ENCODE measurements at places on chromosomes 4 and X. TPM values are rescaled to one million over a fixed set of nuclear protein-coding genes. Genes with fewer than 3 reads are reported as not detected.

The MAGEA8 gene
- 0.20 TPM for polyA plus RNA-seq

- no peak for DNase-seq
These were observed 83.3 kb downstream of the CPZ start for GRCh38 chr4:8675906-8676305.

DNA sequence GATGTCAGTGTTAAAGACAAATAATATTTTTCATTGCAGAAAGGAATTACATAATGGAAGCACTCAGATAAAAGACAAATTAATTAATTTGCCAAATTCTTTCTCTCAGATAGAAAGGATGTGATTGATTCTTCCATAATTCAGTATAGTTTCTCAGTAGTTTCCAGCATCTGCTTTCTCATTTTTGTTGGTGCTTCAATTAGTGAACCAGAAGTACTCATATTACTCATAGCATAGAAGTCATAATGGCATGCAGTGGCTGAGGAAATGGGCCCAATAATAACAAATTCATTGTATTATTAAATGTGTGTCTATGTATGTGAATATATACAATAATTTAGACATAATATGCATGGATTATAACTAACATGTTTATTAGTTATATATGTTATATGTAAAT is 393.3 kb upstream of the TRAM1L1 start:
- DNase-seq: no peak

DNA sequence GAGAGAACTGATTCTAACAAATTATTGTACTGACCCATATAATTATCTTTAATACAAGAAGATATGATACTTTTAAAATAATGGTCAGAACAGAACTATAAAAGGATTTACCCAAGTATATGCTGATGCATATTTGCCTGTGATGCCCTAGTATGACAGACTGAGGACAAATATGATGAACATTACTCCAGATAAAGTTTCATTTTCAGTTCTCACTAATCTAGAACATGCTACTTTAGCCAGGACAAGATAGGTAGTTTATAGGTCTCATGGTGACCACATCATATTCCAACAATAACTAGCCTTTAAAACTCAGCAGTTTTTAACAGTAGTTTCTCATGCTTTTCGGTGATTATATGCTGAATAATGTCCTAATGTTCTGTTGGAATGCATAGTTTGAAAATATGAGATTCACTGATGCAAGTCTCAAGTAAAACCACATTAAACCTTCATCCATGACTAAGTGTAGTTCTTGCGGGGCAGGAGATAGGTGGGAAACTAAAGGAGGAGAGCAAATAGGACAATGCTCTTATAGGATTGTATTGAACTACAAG is 295.2 kb upstream of the AGA start:
- no peak for DNase-seq

DNA sequence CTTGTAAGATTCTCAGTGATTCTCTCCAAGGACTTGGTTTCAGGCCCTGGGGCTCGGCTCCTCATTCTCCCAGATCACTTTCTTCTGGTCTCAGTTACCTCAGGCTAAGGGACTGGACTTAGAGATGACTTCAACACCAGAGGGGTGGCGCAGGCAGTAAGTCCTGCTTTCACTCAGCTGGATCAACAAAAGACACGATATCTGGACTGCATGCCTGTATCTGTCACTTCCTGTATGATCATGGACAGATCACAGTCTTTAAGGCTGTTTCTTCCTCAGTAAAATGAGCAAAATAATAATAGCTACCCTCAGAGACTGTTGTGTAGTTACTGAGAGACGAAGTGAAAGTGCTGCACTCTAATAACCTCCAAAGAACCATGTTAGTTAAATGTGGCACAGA is 19.5 kb upstream of the CXCR3 start:
- DNase-seq: no peak

The CT45A3 gene
- 16.7 TPM for polyA plus RNA-seq

DNA sequence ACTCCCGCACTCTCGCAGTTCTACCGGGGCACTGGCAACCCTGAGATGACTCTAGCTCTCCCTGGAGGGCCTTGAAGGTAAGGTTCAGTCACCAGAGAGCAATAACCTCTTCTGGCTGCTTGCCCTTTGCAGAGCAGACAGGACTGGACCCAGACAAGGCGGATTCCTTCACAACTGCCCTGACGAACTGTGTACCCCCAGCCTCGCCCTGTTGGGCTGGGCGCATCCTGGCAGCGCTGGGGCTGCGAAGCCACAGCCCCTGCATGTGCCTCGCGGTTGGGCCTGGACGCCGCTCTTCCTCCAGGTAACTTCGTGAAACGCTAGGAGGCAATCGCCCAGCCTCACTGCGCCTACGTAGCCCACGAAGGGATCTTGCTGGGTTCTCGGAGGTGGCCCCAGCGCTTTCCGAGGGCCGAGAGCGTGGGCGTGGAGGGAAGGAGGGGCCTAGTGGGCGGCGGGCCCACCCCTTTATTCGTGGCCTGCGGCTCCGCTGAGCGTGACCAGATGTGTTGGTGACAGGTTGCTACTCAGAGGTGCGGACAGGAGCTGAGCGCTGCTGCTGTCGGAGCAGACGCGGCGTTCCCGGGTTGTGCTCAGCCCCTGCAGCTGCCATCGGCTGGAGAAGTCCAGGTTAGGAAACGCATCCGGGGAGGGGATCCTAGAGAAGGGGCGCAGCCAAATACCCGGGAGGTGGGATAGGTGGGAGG is 1.9 kb upstream of the MAMLD1 start:
- DNase-seq: no peak

The KIT gene
- 82.4 TPM for polyA plus RNA-seq

The C4orf51 gene
- not detected for polyA plus RNA-seq

The MAGEC2 gene
- not detected for polyA plus RNA-seq

The TNIP3 gene
- polyA plus RNA-seq: 0.67 TPM

The BLOC1S4 gene
- polyA plus RNA-seq: 13.3 TPM

The TLR2 gene
- 31.9 TPM for polyA plus RNA-seq

DNA sequence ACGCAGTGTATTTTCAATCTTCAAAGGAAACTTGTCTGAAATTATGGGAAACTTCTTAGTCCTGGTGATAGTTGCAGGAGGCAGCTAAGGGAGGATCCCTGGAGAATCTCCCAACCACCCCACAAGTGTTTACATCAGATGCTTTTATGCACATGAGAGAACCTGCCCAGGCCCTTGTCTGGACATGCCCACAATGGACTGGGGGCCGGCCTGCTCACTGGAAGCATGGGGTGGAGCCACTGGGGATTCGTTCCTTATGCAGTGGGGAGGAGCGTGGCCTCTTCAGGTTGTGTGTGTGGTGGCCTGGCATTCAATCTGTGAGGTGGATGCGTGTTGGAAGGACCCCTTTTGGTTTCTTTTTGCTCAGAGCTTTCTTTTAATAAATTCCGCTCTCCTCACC is 398.7 kb upstream of the PPP1R2C start:
- DNase-seq: no peak

DNA sequence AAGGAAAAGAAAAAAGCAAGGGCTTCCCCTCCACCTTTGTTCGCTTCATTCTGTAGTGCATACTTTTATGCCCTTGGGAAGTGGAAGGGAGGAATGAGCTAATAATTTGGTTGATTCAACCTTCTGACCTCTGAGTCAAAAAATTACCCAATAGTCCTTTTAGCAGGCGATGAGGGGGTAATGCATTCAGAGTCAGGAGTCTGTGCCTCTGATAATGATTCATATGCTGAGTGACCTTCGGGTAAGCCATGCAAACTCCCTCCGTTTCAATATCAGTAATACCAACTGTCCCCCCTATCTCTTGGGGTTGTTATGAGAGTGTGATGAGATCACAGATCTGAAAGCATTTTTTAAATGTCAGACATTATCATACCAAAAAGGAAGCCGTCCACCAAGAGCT is 41.6 kb upstream of the ACSL4 start:
- no peak for DNase-seq

The USP27X gene
- 7.8 TPM for polyA plus RNA-seq

GRCh38 chrX:110671068-110671803 is 124.4 kb downstream of the CHRDL1 start:
- DNase-seq: no peak

- DNase-seq: no peak
These were observed 421.9 kb downstream of the ANKRD50 start for GRCh38 chr4:124290678-124291077.

GRCh38 chr4:17094876-17095210 is 196.4 kb upstream of the LDB2 start:
- no peak for DNase-seq

DNA sequence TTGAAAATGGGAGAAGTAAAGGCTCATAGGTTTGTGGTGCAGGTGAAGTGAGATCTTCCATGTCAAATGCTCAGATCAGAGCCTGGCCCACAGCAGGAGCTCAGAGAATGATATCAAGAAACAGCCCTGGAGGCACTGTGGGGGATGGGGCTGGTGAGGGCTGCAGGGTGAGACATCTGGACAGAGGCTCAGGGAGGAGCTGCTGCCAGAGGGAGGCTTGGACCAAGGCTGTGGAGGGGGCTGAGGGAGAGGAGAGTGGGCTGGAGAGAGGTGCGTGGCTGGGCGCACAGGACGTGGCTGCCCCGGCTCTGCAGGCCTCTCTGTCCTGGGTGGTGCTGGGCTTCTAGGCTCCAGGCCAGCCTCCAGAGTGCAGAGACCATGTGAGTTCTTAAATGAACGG is 5.6 kb downstream of the SORCS2 start:
- no peak for DNase-seq

DNA sequence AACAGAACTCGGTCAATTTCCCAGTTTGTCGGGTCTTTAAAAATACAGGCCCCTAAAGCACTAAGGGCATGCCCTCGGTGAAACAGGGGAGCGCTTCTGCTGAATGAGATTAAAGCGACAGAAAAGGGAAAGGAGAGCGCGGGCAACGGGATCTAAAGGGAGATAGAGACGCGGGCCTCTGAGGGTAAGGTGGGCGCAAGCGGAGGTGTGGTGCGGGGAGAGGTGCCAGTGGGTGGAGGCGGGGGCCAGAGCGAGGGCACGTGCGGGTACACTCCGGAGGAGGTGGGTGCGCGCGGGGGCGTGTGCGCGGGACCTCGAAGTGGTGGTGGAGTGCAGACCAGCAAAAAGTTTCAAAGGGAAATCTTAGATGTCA is 787 bp upstream of the TET2 start:
- DNase-seq: no peak

The SPIN4 gene
- 16.7 TPM for polyA plus RNA-seq

- no peak for DNase-seq
These were observed 58.9 kb upstream of the ARHGAP24 start for GRCh38 chr4:85416094-85416493.

DNA sequence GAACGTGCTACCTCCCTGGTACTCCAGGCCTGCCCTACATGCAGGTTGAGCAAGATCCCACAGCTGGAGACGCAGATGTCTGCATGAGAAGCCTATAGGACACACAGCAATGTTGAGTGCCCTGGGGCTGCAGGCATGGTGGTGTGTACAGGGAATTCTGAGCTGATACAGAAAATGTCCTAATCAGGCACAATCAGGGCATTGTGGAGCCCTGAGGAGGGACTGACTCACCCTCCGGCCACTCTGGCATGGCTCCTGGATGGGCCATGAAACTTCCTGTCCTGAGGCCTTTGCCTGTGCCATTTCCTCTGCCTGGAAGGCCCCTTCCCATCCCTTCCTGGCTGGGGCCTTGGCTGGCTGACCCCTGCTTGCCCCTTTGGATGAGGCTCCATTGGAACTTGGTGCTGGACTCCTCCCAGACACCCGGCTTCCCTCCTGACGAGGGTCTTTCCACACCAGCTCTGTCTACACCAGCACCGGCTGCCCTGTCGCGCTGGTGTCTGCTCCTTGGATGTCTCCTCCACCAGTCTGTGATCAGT is 16.7 kb upstream of the AFAP1 start:
- no peak for DNase-seq

The ABCB7 gene
- polyA plus RNA-seq: 23.5 TPM

DNA sequence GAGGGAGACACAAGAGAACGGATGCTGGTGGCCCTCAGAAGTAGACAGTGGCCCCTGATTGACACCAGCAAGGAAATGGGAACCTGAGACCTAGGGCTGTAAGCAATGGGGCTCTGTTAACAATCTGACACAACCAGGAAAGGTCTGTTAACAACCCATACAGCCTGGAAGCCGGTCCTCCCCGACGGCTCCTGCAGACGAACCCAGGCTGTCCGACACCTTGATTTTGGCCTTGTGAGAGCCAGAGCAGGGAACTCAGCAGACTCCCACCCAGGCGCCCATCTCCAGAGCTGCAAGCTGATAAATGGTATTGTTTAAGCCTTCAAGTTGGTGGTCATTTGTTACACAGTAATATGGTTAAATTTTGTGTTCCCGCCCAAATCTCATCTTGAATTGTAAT is 10.2 kb upstream of the CYTL1 start:
- no peak for DNase-seq
